Muscle of leg (tissue), 16 donors: ENCODE measurements at places on chromosomes 1 and 21. TPM values are rescaled to one million over a fixed set of nuclear protein-coding genes. Genes with fewer than 3 reads are reported as not detected.

PLEKHN1 gene
- total RNA-seq, result not detected

PLCH2 gene
- 0.35 TPM for total RNA-seq

MATN1 gene
- total RNA-seq, result 0.71 TPM

WDR3 gene
- total RNA-seq, result 28.1 TPM

PIGV gene
- total RNA-seq, result 6.8 TPM

SLC1A7 gene
- not detected for total RNA-seq

FBLIM1 gene
- 17.3 TPM for total RNA-seq
